ENCODE measurements at places on chromosomes 12 and 14.

- no peak for DNase-seq
Measured at GRCh38 chr12:125549836-125550235, 484.6 kb downstream of the AACS start.

- DNase-seq: no peak
Measured at GRCh38 chr12:122051231-122051876, 27.2 kb upstream of the MLXIP start.

- DNase-seq: peak; percentile 52
Measured at GRCh38 chr14:55354500-55354899, 57.1 kb downstream of the ATG14 start.

GRCh38 chr14:39228509-39229221, 5.0 kb upstream of the MIA2 start:
- DNase-seq: no peak

- DNase-seq: no peak
Measured at GRCh38 chr12:95966287-95966870, 23.2 kb downstream of the AMDHD1 start.

- DNase-seq: no peak
Measured at GRCh38 chr12:72836194-72836593, 564.0 kb downstream of the TRHDE start.

DNA sequence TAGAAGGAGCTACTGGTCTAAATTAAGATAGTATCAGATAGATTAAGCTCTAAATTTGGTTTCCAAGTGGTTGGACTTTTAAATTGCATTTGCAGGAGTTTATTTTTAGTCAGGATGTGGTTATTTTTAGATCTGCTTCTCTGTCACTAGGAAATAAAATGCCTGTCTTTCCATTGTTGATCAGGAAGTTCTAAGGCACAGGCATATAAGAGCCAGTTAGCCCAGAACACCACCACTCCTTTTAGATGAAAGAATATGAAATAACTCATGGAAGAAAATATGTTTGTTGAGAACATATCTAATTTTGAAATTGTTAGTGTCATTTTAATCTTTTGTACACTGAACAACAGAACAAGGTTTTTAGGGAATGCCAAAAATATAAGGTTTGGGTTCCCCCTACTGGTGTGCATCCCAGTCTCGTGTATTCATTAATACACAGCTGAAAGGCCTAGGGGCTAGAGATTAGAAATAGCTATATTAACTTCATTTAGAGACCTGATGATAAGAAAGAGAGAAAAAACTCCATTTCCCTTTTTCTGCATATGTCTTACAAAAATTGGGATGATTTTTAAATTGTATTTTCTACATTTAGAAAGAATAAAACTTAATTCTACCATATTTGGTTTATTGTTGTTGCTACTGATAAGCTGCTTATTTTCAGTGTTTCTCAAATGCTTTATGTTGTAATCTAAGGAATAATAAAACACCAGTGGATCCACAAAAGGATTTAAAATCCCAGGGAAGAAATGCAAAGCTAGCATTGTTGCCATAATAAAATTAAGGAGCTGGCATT, 67.2 kb downstream of the RIC8B start:
- DNase-seq: no peak

DNA sequence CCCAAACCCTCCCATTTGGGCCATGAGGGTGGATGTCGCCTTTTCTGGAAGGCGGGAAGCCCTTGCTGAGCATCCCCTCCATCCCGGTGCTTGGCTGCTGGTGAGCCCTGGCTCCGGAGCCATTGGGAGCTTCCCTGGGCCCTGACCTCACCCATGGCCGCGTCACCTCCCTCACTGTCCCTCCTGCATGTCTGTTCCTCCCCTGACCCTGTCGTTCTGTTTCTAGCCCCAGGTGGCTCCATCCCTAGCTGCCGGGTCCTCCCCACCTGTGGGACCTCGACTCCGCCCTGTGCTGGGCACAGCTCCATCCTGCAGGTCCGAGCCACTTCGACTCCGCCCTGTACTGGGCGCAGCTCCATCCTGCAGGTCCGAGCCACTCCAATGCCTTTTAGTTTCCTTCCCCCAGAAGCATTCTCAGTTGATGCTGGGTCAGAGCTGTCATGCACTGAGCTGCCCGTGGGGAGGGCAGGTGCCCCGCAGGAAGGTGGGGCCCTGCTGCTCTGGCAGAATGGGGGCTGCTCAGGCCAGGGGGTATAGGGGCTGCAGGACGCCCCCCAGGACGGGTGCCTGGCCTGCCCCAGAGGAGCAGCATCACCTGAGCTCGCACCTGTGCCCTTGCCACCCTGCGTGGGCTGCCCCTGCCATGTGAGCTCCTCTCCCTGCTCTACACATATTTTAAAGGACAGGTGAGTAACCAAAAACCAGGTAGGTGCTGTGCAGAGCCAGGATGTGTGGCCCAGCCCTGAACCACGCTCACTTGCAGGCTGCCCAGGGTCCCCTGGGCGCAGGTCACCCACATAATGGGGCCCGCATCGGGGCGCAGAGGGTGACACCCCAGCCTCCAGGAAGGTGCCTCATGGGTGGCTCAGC, 19.0 kb downstream of the NOC4L start:
- DNase-seq: no peak

DNA sequence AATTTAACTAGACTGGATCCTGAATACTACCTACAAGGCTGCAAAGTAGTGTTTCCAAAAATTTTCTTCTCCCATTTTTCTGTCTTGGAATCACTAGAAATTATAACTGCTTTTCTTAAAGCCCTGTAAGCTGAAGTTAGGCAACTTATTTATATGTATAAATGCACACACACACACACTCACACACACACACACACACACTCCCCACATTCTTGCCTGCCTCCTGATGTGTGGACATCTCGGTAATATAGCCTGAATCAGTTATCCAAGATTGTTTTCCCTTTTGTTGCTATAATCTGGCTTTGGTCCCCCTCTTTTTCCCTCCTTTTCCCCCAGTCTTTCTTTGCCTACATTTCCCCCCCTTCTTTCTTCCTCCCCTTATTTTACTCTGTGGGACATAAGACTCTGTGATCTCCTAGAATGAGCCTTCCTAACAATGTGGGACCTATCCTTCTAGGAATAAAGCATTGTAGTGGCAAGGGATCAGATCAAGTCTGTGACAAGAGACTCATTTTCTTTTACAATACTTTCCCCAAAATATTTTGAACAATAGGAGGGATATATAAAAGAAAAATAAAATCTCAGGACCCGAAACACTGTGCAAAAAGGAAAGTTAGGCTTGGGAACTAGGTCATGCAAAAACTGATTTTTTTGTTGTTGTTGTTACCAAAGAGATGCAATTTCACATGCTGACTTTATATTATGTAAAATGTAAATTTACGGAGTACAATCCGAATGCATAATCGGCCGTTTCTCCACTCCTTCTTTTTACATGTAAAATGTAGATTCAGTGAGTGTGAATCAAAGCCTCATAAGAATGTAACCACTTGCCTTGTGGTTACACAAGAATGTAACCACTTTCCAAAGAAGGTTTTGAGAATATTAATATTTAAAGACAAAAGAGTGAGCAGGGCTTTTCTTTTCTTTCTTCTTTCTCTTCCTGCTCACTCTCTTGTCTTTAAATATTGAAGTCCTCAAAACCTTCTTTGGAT, 26.3 kb upstream of the CD69 start:
- DNase-seq: no peak

GRCh38 chr14:86654558-86655184, 1124.7 kb downstream of the FLRT2 start:
- no peak for DNase-seq

DNA sequence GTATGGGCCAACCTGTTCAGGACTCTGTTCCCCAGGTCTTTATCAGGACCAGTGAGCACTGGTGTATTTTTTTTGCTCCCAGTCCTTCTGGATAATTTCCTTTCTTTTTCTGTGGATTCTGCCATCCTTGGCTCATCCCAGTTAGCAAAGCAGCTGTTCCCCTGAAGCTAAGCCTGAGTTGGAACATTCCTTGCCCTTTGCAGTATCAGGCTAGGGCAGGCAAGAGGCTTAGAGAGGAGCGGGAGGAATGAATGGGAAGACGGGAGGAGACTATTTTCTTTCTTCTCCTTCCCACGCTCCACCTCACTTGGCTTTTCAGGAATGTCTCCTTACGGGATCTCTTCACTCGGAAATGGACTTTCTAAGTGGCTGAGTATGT, 29.2 kb downstream of the ERG28 start:
- no peak for DNase-seq

DNA sequence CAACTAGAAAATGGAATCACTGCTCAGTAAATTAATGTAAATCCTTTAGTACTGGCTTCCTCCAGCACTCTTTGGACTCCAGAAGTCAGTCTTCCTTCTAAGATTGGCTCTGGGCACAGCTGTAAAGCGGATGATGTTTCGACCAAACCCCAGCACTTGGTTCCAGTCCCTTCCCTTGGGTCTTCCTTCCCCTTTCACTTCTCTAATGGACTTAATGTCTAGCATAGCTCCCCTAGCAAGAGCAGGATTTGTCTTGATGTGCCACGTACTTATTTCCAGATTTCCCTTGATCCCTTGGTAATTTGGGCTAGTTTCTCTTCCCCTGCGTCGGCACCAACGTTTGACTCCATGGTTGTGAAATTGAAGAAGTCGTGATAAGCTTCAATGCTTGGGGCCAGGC, 28.3 kb downstream of the C12orf75 start:
- DNase-seq: no peak

GRCh38 chr12:14244876-14245669, 120.4 kb upstream of the ATF7IP start:
- DNase-seq: no peak

- DNase-seq: no peak
Measured at GRCh38 chr12:41772478-41772877, 372.2 kb downstream of the GXYLT1 start.

DNA sequence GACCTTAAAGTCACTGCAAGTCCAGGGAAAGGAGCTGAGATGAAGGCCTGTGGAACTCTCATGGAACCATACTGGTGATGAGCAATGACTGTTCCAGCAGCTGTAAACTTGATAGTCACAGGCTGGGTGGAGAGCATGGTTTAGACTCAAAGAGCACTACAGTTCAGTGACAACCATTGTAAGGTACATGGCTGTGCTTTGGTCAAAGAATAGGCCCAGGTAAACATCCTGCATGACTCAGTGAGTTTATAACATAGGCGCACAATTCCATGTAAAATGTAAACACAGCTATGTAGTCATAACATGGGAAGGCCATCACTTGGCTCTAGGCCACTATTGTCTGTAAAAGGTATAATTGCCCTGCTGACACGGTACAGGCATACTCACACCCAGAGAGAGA, 119.3 kb upstream of the FSCB start:
- no peak for DNase-seq

DNA sequence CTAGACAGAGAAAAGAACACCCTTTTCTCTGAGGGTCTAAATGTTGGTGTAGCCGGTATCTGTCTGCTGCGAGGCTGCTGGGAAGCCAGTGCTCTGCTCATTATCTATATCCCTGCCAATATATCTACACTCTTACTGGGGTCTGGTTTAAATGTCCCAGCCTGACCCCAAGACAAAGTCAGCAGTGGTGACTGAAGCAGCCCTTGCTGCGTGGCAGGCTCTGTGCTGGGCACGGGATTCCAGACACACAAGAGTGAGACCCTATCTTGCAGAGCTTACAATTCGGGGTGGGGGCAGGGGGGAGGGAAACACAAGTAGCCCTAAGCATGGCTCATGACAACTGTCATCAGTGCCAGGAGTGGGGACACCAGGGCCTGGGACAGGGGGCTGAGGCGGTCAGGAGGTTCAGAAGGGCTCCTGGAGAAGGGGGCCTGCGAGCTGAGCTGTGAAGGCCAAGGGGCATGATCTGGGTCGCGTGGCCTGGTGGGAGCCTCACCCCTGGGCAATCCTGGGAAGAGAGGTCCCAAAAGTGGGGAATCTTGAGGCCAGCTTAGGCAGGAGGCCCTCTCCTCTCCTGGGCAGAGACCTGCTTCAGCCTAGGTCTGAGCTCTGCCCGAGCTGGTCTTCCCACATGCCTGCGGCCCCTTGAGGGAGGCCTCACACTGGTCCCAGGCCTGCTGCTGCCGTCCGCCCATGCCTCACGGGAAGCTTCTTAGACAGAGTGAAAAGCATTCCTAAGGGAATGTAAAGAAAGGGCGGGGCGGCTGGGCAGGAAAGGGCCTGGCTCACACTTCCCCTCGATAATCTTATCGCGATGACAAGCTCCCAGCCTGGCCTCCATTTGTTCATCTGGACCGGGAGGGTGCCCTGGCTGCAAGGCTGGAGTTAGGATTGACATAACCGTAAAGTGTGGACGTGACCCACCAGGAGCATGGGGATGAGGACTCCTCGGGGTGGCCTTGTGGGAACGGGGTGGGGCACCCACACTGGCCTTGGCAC, 7.3 kb upstream of the RCOR1 start:
- no peak for DNase-seq

GRCh38 chr12:46556105-46556559, 183.6 kb upstream of the SLC38A2 start:
- no peak for DNase-seq

GRCh38 chr12:95884998-95885397, 26.2 kb downstream of the SNRPF start:
- DNase-seq: no peak

- no peak for DNase-seq
Measured at GRCh38 chr12:66862356-66862985, 183.6 kb upstream of the GRIP1 start.

- DNase-seq: no peak
Measured at GRCh38 chr14:83291714-83292113, 1758.1 kb upstream of the SEL1L start.

GRCh38 chr14:101469382-101470247, 91.7 kb upstream of the DIO3 start:
- no peak for DNase-seq

DNA sequence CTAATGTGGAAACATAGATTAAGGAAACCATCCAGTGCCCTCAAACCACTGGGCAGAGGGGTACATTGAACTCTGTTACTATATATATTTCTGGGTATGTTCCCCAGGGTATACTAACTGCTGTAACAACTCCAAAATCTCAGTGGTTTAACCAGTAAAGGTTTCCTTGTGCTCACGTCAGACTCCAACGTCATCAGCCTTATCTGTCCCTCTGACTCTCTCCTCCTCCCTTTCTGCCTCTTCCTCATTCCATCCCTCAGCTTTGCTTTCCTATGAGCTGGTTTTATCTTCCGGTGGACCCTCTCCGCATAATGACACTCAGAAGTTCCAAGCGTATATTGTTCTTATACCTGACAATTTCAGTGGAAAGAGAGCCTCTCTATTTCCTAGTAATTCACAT, 21.2 kb upstream of the SMCO2 start:
- no peak for DNase-seq

DNA sequence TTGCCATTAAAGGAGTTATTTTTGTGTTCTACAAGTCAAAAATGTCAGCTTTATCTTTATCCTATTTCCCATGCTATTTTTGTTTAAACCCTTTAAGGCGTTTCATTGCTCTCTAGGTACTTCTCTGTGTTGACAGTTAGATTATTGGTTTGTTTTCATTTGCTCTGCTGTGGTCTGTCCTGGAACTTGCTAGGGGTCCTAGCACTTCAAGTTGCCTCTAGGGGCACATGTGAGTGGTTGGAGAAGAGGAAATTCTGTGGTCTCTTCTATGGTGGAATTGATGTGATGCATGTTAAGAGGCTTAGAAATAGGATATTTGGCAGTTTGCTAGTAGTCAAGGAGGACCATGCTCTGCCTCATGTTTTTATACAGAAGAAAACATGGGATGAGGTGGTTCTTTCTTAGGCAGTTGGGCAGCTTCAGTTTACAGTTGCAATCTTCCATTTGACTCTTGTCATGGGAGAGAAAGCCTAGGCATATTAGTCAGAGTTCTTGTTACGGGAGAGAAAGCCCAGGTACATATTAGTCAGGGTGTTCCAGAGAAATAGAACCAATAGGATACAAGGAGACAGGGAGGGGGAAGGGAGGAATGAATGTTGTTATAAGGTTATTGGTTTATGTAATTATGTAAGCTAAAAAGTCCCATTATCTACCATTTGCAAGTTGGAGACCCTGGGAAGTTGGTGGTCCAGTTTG, 14.4 kb downstream of the TTLL5 start:
- no peak for DNase-seq

- DNase-seq: no peak
Measured at GRCh38 chr12:23472329-23472971, 477.0 kb downstream of the SOX5 start.

All from stimulated activated CD4-positive, alpha-beta T cell treated with anti-CD3 and anti-CD28 coated beads, Interleukin-1b, Interleukin-23, amount 100 ng/mL, for 4 hours (primary cell).